ENCODE measurements at places on chromosomes 16 and 17.

DNA sequence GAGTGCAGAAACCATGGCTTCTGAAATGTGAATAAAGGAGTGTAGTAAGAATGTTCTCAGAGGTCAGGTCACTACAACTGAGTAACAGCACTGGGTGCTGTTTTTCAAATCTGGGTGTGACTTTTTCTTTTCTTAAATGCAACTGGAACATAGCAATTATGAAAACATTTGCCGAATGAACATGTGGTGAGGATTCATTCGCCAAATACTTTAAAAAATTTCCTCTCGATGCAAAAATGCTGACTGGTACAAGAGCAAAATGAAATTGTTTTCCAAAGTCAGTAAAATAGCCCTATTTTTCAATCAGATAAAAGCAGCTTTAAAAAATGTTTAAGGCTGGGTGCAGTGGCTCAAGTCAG, 18.6 kb downstream of the ZDHHC7 start:
- peaks cover 48% of the 10 kb centered on the region for H3K36me3 ChIP-seq
- no peak overlapping the region for H3K4me3 ChIP-seq
- H3K4me1 ChIP-seq: peaks cover 23% of the 10 kb centered on the region
- no peak overlapping the region for H3K27ac ChIP-seq
- H3K27me3 ChIP-seq: no peaks in the 10 kb centered on the region

GRCh38 chr17:35738519-35739133, 7.2 kb downstream of the RASL10B start:
- H3K36me3 ChIP-seq: no peaks in the 10 kb centered on the region
- H3K27me3 ChIP-seq: peaks cover 32% of the 10 kb centered on the region
- peaks cover 6% of the 10 kb centered on the region for H3K4me1 ChIP-seq
- DNase-seq: no peak
- H3K4me3 ChIP-seq: no peak overlapping the region

DNA sequence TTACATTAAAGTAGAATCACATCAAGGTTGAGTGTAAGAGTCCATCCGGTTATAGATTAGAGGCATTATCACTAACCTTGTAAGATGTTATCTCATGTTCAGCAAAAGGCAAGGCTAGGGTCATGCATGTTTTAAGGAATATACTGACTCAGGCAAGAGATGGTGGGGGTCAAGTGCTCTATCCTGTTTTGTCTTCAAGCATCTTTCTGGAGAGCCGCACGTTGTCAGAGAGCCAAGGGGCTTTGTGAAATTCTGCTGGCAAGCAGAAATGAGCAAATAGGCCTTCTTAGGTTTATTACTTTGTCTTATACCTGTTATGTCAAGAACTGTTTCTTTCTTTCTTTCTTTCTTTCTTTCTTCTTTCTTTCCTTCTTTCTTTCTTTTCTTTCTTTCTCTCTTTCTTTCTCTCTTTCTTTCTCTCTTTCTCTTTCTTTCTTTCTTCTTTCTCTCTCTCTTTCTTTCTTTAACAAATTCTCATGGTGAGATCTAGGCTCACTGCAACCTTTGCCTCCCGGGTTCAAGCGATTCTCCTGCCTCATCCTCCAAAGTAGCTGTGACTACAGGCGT, 47.3 kb upstream of the IL34 start:
- H3K4me3 ChIP-seq: no peak overlapping the region
- H3K36me3 ChIP-seq: no peaks in the 10 kb centered on the region
- H3K27ac ChIP-seq: no peak overlapping the region
- peaks cover 8% of the 10 kb centered on the region for H3K27me3 ChIP-seq
- no peaks in the 10 kb centered on the region for H3K4me1 ChIP-seq

GRCh38 chr16:53055541-53056391, 975 bp downstream of the CHD9 start:
- DNase-seq: peak; percentile 19
- peak overlapping the region; percentile 58 for H3K27ac ChIP-seq
- H3K4me1 ChIP-seq: peaks cover 54% of the 10 kb centered on the region
- no peaks in the 10 kb centered on the region for H3K27me3 ChIP-seq

- no peaks in the 10 kb centered on the region for H3K4me1 ChIP-seq
- no peak for DNase-seq
- H3K27ac ChIP-seq: no peak overlapping the region
- no peaks in the 10 kb centered on the region for H3K27me3 ChIP-seq
- H3K4me3 ChIP-seq: no peak overlapping the region
- H3K36me3 ChIP-seq: no peaks in the 10 kb centered on the region
Measured at GRCh38 chr17:18167421-18167820, 16.2 kb upstream of the ALKBH5 start.

DNA sequence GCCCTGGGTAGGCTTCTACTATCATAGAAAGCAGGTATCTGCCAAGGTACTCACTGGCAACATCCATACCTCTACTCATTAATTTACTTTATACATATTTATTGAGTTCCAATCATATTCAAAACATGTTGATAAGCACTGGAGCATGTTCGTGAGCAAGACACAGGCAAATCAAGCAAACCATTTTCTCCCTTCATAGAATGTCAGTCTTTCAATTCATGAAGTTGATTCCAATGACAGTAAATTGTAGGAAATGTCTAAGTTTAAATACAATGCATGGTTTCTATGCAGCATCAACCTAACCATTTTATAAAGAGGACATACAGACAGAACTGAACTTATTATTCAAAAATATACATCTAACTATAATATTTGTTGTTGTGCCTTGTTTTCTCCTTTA, 978.6 kb downstream of the CDH8 start:
- no peaks in the 10 kb centered on the region for H3K27me3 ChIP-seq
- no peak overlapping the region for H3K4me3 ChIP-seq
- H3K27ac ChIP-seq: no peak overlapping the region

DNA sequence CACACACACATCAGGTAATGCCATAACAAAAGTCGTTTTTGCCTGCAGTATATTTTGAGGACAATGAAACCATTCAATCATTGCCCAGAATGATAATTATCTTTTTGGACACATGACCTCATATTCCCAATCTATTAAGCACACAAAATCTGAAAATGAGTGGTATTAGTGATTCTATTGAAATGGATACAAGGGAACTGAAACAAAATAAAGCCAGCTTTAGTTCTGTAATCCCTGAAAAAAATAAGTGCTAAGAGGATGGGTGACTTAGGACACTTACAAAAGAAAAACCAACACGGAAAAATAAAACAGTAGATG, 128.3 kb upstream of the MAF start:
- peaks cover 4% of the 10 kb centered on the region for H3K4me1 ChIP-seq
- H3K27ac ChIP-seq: no peak overlapping the region
- DNase-seq: no peak
- H3K4me3 ChIP-seq: no peak overlapping the region

GRCh38 chr17:47913050-47913449, 17.0 kb downstream of the SP2 start:
- H3K4me1 ChIP-seq: peaks cover 13% of the 10 kb centered on the region
- no peak overlapping the region for H3K27ac ChIP-seq
- no peak for DNase-seq
- no peaks in the 10 kb centered on the region for H3K27me3 ChIP-seq
- peaks cover 19% of the 10 kb centered on the region for H3K36me3 ChIP-seq
- H3K4me3 ChIP-seq: no peak overlapping the region

DNA sequence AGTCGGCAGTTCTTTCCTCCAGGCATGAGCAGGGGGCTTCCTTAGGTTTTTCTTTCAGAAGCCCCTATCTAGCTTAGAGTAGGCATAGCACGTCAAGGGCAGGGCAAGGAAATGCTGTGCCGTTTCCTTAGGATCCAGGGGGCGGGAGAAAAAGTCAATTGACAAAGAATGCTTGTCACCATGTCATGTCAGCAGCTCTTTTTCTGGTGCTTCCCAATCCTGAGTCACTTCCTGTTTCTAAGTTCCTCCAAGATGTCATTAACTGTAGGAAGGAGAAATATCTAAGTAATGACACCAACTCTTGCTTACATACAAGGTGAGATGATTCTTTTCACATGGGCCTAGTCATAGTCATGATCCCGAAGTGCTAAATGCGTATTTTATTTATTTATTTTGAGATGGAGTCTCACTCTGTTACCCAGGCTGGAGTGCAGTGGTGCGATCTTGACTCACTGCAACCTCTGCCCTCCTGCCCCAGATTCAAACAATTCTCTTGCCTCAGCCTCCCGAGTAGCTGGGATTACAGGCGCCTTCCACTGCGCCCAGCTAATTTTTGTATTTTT, 35.2 kb downstream of the GJC1 start:
- no peak overlapping the region for H3K27ac ChIP-seq
- H3K4me1 ChIP-seq: peaks cover 11% of the 10 kb centered on the region
- H3K36me3 ChIP-seq: no peaks in the 10 kb centered on the region
- peaks cover 11% of the 10 kb centered on the region for H3K27me3 ChIP-seq

DNA sequence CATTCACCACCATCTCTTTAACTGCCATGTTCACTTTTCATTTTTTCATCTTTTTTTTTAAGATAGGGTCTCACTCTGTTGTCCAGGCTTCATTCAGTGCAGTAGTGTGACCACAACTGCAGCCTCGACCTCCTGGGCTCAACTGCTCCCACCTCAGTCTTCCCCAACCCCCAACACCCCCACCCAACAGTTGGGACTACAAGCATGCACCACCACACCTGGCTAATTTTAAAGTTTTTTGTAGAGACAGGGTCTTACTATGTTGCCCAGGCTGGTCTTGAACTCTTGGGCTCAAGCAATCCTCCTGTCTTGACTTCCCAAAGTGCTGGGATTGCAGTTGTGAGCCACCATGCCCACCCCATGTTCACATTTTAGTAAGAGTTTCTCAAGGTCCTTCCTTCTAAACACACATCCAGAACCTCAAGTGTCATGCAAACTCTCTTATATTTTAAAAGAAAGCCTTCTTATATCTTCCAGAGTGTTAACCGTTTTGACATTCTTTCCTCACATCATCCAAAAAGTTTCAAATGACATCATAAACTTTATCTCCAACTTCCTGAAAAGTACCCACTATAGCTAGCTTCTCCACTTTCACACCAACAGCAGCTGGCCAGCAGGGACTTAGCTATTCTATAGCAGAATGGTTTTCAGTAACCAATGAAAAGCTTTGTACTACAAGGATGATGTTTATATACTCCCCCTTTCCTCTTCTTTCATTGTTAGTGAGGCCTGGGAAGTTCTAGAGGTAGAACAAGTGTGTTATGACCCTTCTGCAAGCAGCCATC, 49.3 kb downstream of the TRAF4 start:
- H3K36me3 ChIP-seq: peaks cover 3% of the 10 kb centered on the region
- no peaks in the 10 kb centered on the region for H3K4me1 ChIP-seq
- no peaks in the 10 kb centered on the region for H3K27me3 ChIP-seq
- H3K27ac ChIP-seq: no peak overlapping the region

GRCh38 chr16:29807426-29808218, 1.3 kb downstream of the MAZ start:
- H3K36me3 ChIP-seq: peaks cover 55% of the 10 kb centered on the region
- DNase-seq: peak; percentile 93
- H3K27ac ChIP-seq: peak overlapping the region; percentile 94
- H3K27me3 ChIP-seq: peaks cover 8% of the 10 kb centered on the region
- peak overlapping the region; percentile 92 for H3K4me3 ChIP-seq
- peaks cover 67% of the 10 kb centered on the region for H3K4me1 ChIP-seq

DNA sequence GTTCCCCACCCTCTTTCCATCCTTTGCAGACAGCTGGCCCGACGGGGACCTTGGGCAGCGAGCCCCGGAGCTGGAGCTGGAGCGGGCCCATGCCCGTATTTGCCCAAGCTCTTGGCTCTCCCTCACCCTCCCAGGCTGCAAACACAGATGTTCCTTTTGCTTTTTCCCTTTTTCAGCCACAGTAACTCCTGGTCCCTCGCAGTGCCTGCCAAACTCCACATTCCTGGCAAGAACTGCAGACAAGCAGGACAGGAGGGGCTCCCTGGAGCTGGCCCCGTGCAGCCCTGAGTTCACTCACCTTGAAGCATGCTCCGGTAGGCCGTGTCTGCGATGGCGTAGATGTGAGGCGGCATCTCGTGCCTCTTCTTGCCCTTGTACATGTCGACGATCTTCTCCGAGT, 33.9 kb downstream of the MYH11 start:
- peaks cover 2% of the 10 kb centered on the region for H3K27me3 ChIP-seq
- H3K4me3 ChIP-seq: no peak overlapping the region
- no peaks in the 10 kb centered on the region for H3K36me3 ChIP-seq
- no peak for DNase-seq

GRCh38 chr16:82024316-82024715, 10.7 kb upstream of the HSD17B2 start:
- no peak overlapping the region for H3K27ac ChIP-seq
- no peak for DNase-seq
- no peaks in the 10 kb centered on the region for H3K36me3 ChIP-seq
- no peaks in the 10 kb centered on the region for H3K4me1 ChIP-seq
- no peak overlapping the region for H3K4me3 ChIP-seq

- H3K27me3 ChIP-seq: peaks cover 20% of the 10 kb centered on the region
- H3K36me3 ChIP-seq: no peaks in the 10 kb centered on the region
- H3K4me1 ChIP-seq: peaks cover 9% of the 10 kb centered on the region
- peak overlapping the region; percentile 61 for H3K4me3 ChIP-seq
- DNase-seq: no peak
- H3K27ac ChIP-seq: no peak overlapping the region
Measured at GRCh38 chr17:17783825-17784656, 52.7 kb downstream of the SREBF1 start.

DNA sequence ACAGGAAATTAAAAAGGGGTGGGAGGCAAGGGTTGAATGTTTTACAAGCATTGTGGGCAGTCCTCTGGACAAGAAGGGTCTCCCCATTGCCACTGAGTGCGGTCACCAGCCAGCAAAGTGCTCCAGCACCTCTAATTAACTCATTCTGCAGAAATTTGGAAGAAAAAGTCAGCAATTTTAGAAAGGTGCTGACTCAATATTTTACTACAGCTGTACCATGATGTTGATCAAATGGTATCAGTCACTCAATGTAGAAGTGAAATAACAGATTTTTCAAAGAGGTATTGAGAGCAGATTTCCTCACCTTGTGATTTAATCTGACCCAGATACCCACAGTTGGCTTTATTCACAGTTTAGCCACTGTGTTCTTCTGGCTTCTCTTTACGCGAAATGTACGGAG, 96.7 kb downstream of the PMP22 start:
- H3K36me3 ChIP-seq: no peaks in the 10 kb centered on the region
- no peaks in the 10 kb centered on the region for H3K27me3 ChIP-seq
- H3K4me3 ChIP-seq: no peak overlapping the region
- no peaks in the 10 kb centered on the region for H3K4me1 ChIP-seq
- DNase-seq: no peak

- H3K27me3 ChIP-seq: no peaks in the 10 kb centered on the region
- H3K36me3 ChIP-seq: no peaks in the 10 kb centered on the region
- H3K27ac ChIP-seq: no peak overlapping the region
- H3K4me1 ChIP-seq: no peaks in the 10 kb centered on the region
- DNase-seq: no peak
- H3K4me3 ChIP-seq: no peak overlapping the region
Measured at GRCh38 chr16:20004931-20005330, 68.8 kb downstream of the GPR139 start.

- H3K4me1 ChIP-seq: peaks cover 41% of the 10 kb centered on the region
- H3K36me3 ChIP-seq: no peaks in the 10 kb centered on the region
- peak overlapping the region; percentile 15 for H3K4me3 ChIP-seq
- DNase-seq: no peak
- no peak overlapping the region for H3K27ac ChIP-seq
Measured at GRCh38 chr17:47257651-47258339, 4.2 kb downstream of the ITGB3 start.

Measured in activated CD4-positive, alpha-beta memory T cell treated with anti-CD3 and anti-CD28 coated beads, Interleukin-2, amount 10 ng/mL, durations not matched to agents 7 days and 5 days (primary cell).